Gastrocnemius medialis (tissue), 4 donors: ENCODE measurements at places on chromosomes 7 and 10.

GRCh38 chr10:88881320-88881719 is 1.3 kb downstream of the STAMBPL1 start:
- DNase-seq = no peak

DNA sequence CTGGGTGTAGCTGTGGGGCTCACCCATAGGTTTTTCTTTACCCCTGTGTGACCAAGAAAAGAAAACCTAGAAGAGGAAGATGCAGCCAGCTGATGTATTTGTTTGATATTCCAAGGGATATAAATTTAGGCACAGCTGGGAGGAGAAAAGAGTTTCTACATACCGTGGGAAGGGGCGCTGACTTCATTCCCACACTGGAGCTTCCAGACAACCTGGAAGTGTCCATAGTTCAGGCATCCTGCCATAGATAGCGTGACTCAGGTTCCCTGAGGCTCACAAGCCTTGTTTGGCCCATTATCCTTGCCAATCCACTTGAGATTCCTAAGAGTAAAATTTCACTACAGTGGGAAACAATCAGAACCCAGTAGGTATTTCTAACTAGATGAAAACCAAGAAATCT is 371.7 kb upstream of the NRP1 start:
- DNase-seq = peak; percentile 46

- no peak for DNase-seq
Observed at GRCh38 chr7:155495440-155496248, 37.7 kb downstream of the EN2 start.

DNA sequence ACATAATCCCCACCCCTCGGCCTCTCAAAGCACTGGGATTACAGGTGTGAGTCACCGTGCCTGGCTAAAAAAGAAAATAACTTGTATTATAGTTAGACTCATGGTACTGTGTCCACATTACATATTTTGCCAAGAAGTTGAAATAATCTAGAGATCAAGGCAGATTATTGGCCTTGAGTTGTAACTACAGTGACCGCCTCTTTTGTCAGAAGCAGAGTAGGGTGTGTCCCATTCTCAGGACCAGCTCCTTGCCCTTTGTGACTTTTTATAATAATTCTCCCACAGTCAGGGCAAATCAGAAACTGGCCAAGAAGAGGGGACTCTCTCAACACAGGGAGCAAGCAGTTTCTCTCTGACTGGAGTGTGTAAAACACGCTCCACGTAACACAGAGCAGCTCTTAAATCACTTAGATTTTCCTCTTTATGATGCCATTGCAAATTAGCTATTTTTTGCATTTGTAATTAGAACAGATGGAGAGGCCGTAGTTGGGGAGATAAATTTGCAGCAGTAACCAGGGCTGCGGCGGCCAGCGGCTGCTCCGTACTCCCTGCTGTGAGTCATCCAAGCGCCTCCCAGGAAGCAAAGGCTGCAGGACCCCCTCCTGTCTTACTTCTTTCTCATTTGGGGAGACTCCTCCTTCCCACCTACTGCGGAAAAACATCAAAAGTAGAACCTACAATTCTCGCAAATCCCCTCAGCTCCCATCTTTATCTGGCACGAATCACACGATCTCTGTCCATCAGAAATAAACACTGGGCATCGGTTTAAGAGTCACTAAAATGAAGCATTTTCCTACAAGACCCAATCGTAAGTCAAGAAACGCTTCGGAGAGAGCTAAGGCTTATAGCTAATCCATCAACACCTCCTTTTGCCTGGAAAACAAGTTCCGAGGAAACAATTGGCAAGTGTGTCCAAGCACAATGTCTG is 32.1 kb upstream of the MSRB2 start:
- DNase-seq = no peak

DNA sequence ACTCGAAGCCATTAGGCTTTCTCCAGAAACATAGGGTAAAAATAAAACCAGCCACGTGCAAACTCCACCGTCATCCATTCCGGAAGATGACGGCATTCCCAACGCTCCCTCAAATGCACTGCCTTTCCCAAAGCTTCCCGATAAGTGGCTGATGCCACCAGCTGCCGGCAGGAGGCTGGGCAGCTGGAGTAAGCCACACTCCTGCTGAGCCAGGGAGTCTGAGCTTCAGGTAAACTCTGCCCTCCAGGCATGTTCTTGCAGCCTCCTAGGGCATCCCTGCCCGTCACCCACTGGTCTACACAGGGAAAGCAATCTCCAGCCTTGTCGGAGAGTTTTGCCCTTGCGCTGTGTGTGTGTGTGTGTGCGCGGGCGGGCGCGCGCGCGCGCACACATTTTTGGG is 40.5 kb upstream of the TMEM273 start:
- no peak for DNase-seq

- DNase-seq = no peak
Observed at GRCh38 chr10:49252313-49253034, 46.5 kb upstream of the C10orf71 start.

DNA sequence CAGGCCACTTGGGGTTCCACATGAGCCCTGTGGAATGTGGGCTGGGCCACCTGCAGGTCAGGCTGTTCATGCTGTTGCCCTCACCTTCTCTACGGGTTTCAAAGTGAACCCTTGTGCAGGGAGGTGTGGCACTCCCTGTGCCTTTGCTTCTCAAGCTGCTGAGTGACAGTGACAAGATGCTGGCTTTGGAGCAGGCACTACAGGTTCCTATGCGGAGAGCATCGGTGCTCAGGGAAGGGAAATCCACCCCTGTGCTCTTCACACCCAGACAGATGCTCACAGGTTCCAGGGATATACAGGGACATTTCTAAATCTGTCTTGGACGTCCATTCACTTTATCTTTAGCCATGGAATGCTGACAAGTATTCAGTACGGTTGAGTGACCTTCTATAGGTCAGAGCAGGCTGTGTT is 1005.0 kb downstream of the LRMDA start:
- peak; percentile 33 for DNase-seq

DNA sequence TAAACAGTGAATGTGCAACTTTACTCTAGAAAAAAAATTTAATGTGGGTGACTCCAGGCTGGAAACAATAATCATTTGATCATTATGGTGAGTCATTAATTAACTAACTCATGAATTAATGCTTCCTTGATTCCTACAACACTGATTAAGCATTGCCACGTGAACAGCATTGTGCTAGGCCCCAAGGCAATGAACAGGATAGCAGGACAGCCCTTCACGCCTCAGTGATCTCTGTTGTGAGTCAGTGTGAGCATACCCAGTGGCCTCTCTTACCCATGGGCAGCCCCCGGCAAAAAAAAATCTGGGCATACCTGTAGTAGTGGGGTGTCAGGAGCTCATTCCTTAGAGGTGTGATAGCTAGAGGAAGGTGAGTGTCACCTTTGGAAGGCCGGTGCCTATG is 76.0 kb downstream of the DENND2A start:
- no peak for DNase-seq

DNA sequence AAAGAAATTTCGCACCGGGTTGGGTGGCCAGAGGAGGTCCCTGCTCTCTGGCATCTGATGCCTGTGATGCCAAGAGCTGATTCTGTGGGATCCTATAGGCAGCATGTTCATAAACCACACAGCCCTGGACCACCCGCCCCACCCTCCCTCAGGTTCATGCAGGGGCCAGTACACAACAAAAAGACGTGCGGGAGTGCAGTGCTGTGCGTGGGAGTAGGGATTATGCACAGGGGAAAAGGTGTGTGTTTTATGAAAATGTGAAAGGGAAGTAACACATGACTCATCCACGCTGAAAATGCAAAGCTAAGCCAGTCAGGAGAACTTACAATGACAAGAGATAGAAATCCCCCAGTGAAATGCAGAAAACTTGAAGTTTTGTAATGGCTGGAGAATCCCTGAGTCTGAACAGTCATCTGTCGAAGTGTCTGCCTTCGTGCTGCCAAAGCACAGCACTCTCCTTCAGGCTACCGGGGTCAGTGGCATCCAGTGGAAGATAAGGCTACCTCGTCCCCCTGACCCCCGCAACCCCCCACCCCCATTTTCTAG is 1.1 kb downstream of the KIAA1217 start:
- peak; percentile 37 for DNase-seq

- DNase-seq = no peak
Observed at GRCh38 chr7:38122501-38122900, 55.5 kb upstream of the STARD3NL start.

DNA sequence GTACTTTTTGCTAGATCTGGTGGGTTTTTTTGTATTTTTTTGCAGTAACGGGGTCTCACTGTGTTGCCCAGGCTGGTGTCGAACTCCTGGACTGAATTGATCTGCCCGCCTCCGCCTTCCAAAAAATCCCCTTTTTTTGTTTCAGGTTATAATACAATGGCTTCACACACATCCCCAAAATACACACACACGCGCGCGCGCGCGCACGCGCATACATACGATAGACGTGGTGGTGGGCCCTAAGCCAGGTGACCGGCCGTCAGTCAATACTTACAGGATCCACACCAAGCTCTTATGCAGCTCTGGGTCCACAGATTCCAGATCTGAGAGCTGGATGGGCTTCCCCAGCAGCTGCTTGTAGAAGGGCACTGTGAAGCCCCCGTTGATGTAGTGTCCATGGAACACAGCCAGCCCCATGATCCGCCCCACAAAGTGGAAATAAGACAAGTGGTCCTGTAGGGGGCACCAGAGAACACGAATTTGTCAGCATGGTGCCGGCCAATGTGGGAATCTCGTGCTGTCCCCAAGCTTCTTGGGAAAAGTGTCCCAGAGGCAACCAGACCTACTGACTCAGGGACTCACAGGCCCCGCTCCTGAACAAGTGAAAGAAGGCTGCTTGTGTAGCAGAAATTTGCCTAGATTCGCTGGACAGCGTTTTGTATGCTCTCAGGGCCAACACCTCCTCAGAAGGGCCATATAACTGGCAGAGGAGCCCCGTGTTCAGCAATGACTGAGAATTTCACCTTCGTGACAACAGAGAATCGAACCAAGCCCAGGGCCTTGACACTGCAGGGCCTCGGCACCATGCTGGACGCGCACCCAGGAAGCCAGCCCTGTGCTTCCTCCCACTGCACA is 103.6 kb downstream of the SMURF1 start:
- peak; percentile 86 for DNase-seq

DNA sequence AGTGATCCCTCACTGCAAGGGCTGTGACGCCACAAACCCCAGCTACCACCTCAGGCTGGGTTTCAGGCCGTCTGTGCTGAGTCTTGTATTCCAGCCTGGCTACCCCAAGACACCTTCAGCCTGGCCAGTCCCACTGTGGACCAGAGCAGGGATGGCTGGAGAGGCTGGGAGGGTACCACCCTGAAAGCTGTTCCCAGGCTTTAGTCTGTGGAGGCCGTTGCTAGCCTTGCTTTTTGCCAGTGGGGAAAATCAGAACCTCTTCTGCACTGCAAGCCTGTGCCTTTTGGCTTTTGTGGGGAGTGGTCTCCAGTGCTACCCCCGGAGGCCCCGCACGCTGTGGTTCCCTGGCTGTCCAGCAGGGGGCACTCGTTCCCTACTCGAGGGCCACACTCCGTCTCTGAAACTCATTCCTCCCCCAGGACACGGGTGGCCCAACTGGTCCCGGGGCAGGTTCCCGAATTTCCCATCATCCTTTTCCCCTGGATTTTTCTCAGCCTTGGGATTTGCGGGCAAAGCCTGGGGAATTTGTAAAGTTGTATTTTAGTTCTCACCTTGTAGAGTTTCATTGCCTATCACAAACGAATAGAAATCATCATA is 128.4 kb upstream of the BTBD16 start:
- DNase-seq = no peak

GRCh38 chr10:70744617-70745143 is 40.5 kb downstream of the TBATA start:
- DNase-seq = no peak

DNA sequence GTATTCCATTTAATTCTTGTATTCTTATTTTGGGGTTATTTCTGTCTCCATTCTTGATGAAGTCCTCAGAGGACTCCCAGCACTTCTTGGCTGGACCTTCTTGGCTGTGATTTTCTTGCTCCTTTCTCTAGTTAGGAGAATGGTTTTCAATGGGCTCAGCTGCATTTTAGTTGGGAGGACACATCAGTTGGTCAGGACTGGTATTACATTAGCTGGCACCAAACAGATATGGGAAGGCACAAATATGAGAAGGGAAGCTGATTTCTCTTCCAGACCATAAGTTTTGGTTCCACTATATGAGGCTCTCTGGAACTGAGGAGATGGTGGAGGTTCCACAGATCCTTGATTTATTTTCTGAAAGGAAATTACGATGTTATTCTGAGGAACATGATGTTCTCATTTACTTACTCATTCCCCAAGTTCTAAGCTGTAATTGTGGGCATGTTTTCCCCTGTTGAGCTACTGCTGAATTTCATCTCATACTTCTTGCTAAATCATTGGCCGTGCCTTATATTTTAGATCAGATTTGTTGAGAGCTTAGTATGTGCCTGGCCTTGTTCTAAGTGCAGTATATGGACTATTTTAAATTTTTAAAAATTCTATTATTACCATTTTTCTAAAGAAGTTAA is 261.0 kb downstream of the THSD7A start:
- no peak for DNase-seq

GRCh38 chr7:12949060-12949931 is 261.9 kb downstream of the ARL4A start:
- no peak for DNase-seq

DNA sequence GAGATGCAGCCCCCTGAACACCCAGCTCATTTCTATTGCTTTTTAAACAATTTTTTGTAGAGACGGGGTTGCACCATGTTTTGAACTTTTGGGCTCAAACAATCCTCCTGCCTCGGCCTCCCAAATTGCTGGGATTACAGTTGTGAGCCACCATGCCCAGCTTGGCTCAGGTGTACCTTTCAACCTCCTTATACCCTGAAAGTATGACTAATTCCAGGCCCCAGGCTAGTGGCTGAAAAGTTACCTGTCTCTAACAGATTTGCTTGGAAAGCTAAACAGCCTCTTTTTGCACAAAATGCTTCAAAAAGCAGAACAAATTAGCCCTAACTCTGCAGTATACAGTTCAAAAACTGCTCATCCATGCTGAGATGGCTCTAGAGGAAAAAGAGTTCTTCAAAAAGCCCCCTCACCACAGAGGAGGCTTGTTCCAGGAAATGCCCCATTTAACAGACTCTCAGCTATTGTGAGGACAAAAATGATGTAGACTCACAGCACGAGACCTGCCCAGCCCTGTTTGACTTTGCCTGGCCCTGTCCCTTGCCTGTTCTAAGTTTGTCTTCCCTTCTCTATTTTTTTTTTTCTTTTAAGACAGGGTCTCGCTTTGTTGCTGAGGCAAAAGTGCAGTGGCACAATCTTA is 13.4 kb upstream of the AP1S1 start:
- DNase-seq = no peak

- DNase-seq = peak; percentile 34
Observed at GRCh38 chr10:3948843-3949242, 163.8 kb upstream of the KLF6 start.

- DNase-seq = no peak
Observed at GRCh38 chr7:30975256-30975899, 11.6 kb downstream of the GHRHR start.

DNA sequence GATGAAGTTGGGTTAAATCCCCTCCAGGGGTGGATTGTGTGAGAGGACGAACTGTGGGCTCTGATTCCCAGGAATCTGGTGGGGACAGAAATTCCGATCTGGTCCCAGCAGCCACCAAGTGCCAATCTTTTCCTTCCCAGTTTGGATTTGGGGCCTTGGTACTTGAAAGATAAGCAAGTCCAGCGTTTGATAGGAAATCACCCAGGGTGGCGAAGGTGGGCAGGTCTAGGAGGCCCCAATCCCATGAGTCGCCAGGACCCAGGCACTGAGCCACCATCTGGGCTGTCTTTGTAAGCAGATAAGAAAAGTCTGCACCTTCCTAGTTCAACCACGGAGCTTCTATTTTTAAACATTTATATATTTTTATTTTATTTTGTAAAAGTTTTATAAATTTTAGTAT is 122.6 kb upstream of the LSM8 start:
- no peak for DNase-seq
